DMS79 (cell line): ENCODE measurements at places on chromosomes 6 and 20.

GRCh38 chr20:45575931-45576330, 3.2 kb downstream of the WFDC8 start:
- no peak for DNase-seq

DNA sequence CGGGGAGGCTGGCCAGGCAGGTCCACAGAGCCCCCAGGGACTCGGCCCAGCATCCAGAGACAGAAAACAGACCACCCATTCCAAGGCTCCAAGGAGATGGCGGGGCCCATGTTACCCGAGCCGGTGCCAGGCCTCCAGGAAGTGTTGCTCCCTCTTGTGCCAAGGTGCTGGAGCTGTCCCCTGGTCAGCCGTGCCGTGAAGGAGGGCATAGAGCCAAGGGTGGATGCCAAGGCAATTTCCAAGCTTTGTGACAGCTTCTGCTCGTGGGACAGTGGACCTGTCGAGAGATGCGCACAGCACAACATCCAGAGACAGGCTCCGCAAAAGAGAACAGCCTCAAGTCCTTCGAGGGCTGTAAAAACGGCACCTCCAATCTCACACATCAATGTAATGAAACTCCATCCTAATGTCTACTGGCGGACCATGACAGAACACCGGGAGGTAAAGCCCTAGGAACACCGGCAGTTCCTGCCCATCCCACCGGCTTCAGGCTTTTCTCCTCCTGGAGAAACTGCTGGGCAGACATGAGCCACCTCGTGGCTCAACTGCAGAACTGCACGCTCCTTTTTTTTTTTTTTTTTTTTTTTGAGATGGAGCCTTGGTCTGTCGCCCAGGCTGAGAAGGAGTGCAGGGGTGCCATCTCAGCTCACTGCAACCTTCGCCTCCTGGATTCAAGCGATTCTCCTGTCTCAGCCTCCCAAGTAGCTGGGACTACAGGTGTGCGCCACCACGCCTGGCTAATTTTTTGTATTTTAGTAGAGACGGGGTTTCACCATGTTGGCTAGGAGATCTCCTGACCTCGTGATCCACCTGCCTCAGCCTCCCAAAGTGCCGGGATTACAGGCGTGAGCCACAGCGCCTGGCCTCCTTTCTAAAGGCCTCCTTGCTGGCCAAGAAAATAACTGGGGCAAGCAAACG, 30.9 kb upstream of the AVP start:
- DNase-seq: peak; percentile 16

DNA sequence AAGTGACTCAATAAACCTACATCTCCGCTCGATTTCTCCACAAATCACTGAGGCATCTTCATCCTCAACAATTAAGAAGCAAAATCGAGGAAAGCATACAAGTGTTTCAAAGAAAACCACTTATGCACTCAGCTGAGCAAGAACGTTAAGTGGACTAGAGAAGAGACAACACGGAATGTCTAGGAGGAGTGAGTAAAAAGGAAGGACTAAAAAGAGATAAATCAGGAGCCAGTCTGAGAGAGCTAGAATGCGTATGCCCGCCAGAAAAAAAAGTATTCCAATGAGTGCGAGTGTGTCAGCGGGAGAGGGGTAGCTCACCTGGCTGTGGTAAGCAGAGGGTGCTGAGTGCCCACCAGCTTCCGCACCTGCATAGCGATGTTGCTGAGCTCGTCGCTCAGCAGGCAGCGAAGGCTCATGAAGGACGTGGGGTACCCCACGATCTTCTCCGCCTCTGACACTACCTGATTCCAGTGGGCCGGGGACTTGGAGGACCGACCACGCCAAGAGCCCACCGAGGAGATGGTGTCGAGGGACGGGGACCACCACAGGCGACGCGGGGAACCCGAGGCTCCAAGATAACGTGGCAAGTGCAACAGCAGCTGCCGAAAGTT, 587 bp downstream of the PDSS2 start:
- peak; percentile 57 for DNase-seq

GRCh38 chr20:62603021-62603906, 39.0 kb upstream of the SLCO4A1 start:
- peak; percentile 95 for DNase-seq

DNA sequence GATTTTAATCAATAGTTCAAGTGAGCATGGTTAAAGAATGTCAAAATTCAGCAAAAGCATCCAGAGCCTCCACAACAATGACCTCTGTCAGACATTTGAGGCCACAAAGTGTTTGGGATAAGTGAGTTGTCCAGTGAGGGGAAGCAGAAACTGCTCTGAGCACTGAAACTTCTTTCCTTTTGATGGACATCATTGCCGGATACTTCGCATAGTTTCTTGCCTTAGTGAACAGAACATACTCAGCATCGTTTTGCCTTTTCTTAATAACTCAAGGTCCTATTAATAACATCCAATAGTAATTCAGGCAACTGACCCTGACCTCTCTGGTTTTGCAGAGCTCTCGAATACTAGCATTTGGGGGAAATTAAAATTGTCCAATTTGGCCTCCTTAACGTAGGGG, 78.6 kb downstream of the EDN3 start:
- DNase-seq: no peak

DNA sequence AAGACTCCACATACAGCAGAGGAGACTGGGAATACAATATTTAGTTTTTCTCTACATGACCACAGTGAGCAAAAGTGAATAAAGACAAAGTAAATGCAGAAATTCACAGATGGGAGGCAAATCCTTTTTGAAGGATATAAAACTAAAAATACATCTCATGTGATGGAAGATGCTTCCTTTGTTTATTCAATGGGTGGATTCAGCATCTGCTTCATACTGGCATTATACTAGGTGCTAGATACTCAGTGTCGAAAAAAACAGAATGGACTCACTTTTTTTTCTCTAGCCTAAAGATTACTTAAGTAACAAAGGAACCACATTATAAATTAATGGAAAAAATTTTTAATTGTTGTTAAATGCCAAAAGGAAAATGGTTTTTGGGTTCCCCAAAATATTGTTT, 216.2 kb downstream of the TRDN start:
- DNase-seq: no peak

- no peak for DNase-seq
These were observed 310.3 kb downstream of the CLVS2 start for GRCh38 chr6:123306334-123306733.

DNA sequence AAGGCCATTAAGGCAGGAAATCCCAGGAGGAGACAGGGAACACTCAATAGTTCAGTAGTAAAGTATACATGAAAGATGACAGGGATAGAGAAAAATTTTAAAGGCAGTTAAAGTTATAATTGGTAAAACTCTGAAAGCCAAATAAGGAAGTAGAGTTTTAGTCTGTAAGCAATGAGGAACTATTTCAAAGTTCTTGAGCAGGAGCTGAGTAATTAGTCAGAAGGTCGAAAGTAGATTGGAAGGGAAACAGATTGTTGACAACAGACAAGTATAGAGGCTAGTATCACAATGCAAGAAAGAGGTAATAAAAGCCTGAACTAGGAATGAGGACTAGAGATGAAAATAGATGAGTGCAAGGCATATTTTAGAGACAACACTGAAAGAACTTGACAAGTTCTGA, 150.3 kb downstream of the CDK19 start:
- DNase-seq: no peak

- no peak for DNase-seq
These were observed 797 bp downstream of the PBX2 start for GRCh38 chr6:32189069-32189741.

- DNase-seq: no peak
These were observed 160.7 kb downstream of the DLL1 start for GRCh38 chr6:170130201-170130621.

DNA sequence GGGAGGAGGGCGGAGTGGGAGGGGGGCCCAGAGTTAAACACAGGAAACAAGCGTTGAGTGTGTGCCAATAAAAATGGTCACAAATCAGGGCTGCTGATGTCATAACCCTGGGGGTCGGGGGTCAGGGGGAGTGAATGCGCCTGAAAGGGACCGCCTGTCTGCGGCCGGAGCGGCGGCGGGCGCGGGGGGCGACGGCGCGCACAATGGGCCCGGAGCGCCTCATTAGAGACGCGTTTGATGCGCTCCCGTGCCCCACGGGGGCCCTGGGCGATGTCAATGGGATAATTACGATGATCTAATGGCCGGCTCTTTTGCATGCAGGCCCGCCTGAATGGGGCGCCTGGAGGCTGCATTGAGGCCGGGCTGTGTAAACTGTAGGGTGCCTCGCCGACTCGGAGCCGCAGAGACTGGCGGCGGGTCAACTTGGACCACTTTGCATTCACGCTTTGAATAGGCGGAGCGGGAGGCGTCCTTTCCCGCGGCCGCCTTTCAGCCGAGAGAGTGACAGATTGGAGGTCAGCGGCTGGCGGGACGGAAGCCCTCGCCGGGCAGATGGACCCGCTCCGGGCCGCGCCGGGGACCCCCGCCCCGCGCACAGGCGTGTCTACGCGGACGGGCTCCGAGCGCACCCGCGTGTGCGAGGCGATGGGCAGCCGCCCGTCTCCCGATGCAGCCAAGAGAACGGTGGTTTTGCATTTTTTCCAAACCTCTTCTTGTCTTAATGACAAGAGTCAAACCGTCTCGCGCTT, 296.1 kb downstream of the TFAP2C start:
- no peak for DNase-seq

GRCh38 chr6:41157323-41157722, 3.2 kb upstream of the TREML1 start:
- no peak for DNase-seq

DNA sequence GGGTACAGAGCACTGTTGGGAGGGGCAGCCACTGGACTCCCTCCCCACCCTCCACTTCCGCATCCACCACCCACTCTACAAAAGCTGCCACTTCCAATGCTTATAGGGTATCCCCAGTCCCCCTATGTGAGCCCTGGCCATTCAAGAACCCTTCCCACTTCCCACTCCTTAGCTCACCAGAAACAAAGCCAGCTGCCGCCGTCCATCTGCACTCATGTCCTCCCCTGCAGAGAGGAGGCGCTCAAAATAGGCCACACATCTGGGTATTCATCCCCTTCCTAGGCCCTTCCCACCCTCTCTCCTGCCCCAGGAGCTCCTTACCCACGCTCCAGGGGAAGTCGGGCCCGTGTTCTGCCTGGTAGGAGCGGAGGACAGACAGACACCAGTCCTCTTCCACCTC, 6.5 kb upstream of the LY6G5C start:
- DNase-seq: no peak

DNA sequence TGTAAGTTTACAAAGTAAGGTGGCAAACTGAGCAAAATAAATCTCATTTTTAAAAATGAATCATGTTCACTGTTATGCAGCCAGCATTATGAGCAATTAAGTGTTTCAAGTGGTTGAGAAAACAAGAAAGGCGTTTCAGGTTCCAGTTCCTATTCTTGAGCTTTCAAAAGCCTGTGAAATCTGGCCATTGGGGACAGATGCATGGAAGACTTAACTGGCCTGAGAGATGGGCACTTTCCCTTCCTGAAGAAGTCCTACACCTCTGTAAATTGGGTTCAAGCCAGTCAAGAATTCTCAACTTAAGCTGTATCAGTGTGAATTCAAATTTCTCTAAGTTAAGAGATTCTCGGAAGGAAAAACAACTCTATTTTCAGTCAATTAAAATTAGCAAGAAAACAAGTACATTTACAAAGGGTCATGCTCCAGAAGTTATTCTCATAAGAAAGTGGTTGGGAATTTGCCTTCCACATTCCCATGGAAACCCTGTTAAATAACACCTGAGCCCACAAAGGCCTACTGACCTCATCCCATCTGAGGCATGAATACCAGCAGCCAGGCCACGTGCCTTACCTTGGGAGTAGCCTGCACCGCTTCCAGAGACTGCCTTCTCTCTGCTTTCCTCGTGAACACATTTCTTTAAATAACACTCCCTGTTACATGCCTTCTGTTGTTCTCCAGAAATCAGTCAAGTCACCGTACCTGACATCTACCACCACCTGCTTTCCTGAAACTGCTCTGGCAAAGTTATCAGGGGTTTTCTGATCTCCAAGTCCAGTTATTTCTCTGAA, 19.4 kb downstream of the MAP3K5 start:
- DNase-seq: peak; percentile 81

- DNase-seq: peak; percentile 99
These were observed 48.1 kb downstream of the NOL4L start for GRCh38 chr20:32536851-32537656.

DNA sequence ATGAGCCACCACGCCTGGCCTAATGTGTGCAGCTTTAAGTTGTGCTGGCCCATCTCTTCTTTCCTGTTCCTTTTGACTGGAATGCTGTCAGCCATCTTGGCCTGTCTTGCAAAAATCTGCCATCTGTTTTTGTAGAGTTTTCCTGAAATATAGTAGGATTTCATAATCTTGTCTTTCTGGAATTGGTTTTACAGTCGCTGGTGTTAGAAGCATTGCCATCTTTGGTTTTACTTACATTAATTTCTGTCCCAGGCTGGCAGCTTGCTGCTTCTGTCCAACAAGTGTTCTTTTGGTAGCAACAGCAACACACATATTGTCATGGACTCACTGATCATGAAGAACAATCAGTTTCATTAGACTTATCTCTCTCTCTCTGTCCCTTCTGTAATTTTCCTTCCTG, 29.1 kb upstream of the TULP1 start:
- DNase-seq: no peak

GRCh38 chr6:31528307-31528777, 420 bp upstream of the MCCD1 start:
- DNase-seq: no peak

DNA sequence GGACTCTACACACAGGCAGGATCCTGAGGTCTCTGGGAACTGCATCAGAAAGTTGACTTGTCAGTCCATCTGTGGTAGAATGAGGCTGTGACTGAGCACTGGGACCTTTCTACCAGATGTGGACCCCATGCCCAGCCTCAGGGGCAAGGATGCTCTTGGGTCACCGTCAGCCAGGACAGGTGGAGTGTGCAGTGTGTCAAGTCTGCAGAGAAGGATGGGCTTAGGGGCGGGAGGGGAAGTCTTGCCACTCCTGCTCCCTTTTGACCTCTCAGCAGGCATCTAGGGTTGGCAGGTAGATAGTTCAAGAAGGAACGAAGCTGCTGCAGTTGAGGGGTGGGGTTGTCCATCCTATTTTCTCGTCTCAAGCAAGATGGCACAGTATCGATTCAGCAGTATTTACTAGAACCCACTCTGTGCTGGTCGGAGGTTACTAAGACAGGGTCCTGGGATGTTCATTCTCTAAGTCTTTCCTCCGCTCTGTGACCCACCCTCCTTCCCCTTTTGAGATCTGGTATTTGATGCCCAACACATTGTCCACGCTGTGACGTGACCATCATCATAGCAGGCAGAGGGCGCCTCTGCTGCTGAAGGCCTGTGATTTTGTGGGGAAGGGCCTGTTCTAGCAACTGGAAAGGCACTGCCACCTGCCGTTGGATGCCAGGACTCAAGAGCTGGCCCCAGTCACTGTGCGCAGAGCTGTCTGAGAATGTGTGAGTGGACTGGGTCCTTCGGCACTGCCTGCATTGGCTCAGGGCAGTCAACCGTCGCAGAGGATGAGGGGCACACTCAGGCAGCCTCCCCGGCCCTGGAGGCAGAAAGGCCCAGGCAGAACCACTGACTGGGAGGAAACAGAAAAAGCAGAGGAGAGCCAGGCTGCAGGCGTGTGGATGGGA, 23.2 kb downstream of the RBCK1 start:
- no peak for DNase-seq

DNA sequence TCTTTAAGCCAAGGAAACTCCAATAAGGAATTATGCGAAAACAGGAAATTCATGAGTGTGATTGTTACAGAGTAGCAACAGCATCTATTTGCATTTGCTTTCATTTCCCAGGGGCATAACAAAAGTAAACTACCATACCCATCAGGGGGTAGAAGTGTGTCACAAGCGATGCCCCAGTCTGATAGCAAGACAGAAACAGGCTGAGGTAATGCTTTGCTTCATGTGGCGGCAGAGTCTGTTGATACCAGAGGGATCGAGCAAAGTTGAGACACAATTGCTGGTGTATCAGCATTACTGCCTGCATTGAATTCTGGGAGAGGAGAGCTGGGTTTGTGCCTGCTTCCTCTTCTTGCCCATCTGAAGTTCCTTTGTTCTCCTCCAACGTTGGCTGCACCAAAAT, 51.2 kb upstream of the LYRM2 start:
- no peak for DNase-seq
